ENCODE measurements at places on chromosomes 1 and 21. TPM values are rescaled to one million over a fixed set of nuclear protein-coding genes. Genes with fewer than 3 reads are reported as not detected.

Gene TIE1
- 3.6 TPM for polyA plus RNA-seq

Gene RGS1
- polyA plus RNA-seq, result 6.6 TPM

Gene AKR1A1
- polyA plus RNA-seq, result 195 TPM

Gene OPTC
- not detected for polyA plus RNA-seq

GRCh38 chr1:232853994-232854797, 49.0 kb downstream of the MAP10 start:
- no peaks in the 10 kb centered on the region for H3K4me1 ChIP-seq
- no peaks in the 10 kb centered on the region for H3K36me3 ChIP-seq

GRCh38 chr21:21712748-21713520, 714.7 kb downstream of the NCAM2 start:
- H3K27ac ChIP-seq, result no peak overlapping the region
- no peak overlapping the region for H3K4me3 ChIP-seq
- no peaks in the 10 kb centered on the region for H3K4me1 ChIP-seq
- no peaks in the 10 kb centered on the region for H3K27me3 ChIP-seq

GRCh38 chr1:82979593-82980236, 1019.2 kb downstream of the TTLL7 start:
- no peak overlapping the region for H3K27ac ChIP-seq
- H3K27me3 ChIP-seq, result no peaks in the 10 kb centered on the region
- DNase-seq, result no peak
- H3K36me3 ChIP-seq, result no peaks in the 10 kb centered on the region

DNA sequence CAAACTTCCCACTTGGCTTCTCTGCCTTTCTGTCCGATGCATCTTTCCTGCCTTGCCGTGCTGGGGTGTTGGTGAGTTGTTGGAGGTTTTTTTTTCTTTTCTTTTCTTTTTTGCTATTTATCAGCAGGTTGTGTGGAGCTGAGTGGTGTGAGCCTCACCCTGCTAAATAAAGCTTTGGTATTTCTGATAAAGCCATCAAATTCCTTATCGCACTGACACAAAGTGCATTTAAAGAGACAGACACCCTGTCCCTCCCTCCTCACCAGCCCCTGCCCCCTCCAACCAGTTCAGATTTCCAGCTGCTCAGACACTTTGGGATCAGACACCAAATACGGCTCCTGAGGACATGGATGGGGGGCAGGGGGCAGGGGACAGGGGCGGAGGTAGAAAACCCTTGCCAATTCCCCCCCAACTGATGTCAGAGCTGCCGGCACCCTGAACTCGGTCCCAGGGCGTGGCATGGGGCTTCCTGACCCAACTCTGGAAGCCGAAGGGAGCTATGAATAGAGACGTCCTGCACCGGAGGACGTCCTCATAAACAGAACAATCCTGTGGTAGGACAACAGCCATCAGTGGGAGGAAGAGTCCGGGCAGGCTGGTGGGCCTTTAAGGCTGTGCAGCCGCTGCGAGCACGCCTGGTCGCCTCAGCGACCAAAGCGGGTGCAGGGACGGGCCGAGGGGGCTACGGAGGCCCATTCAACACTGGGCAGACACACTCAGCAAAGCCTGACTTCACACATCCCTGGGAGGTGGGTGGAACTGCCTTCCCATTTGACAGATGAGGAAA, 79.0 kb downstream of the CASZ1 start:
- no peaks in the 10 kb centered on the region for H3K27me3 ChIP-seq
- H3K27ac ChIP-seq, result no peak overlapping the region
- DNase-seq, result no peak
- no peaks in the 10 kb centered on the region for H3K36me3 ChIP-seq
- H3K4me3 ChIP-seq, result no peak overlapping the region

GRCh38 chr21:37767984-37768383, 148.3 kb downstream of the KCNJ6 start:
- H3K36me3 ChIP-seq, result no peaks in the 10 kb centered on the region
- no peak for DNase-seq
- no peak overlapping the region for H3K4me3 ChIP-seq
- H3K27me3 ChIP-seq, result no peaks in the 10 kb centered on the region

- no peak for DNase-seq
- H3K27me3 ChIP-seq, result no peaks in the 10 kb centered on the region
- no peak overlapping the region for H3K27ac ChIP-seq
- H3K4me1 ChIP-seq, result no peaks in the 10 kb centered on the region
These were observed 99.5 kb downstream of the TGFB2 start for GRCh38 chr1:218444588-218444987.

GRCh38 chr1:182149411-182149965, 88.0 kb upstream of the ZNF648 start:
- H3K4me1 ChIP-seq, result no peaks in the 10 kb centered on the region
- no peak for DNase-seq
- H3K27ac ChIP-seq, result peak overlapping the region; percentile 32
- no peaks in the 10 kb centered on the region for H3K27me3 ChIP-seq

GRCh38 chr1:46278807-46279206, 24.6 kb downstream of the LRRC41 start:
- no peak overlapping the region for H3K27ac ChIP-seq
- no peak overlapping the region for H3K4me3 ChIP-seq
- DNase-seq, result no peak
- H3K36me3 ChIP-seq, result peaks cover 39% of the 10 kb centered on the region
- no peaks in the 10 kb centered on the region for H3K27me3 ChIP-seq

DNA sequence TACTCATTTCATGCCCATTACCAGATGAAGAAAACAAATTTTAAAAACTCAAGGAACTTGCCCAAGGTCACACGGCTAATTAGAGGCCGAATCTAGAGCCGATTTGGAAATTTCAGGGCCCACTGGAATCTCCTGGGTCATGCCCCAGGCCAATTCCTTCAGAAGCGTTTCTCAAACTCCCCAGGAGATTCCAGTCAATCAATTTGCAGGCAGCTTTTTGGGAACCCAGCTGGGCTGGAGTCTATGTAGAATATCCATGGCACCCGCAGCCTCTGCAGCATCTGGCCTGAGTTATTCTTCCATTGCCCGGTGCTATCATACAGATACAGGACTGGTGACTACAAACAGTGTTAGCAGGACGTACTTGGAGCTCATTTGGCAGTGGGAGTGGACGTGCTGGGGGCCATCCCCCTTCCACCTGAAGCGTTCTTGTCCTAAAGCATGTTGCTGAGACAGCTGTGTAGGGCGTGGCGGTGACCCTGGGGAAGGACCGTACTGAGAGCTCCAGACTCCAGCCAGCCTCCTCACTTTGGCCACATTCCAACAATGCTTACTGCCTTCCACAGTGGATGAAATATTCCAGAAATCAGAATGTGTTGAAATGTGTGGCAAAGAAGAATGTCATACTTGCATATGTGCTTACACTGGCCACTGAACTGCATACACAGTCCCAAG, 38.3 kb downstream of the ABCG1 start:
- no peak overlapping the region for H3K27ac ChIP-seq
- no peaks in the 10 kb centered on the region for H3K27me3 ChIP-seq
- DNase-seq, result no peak
- no peaks in the 10 kb centered on the region for H3K4me1 ChIP-seq
- H3K4me3 ChIP-seq, result no peak overlapping the region

- no peaks in the 10 kb centered on the region for H3K4me1 ChIP-seq
- H3K36me3 ChIP-seq, result no peaks in the 10 kb centered on the region
- no peak for DNase-seq
These were observed 13.2 kb downstream of the ESRRG start for GRCh38 chr1:216710055-216710454.

DNA sequence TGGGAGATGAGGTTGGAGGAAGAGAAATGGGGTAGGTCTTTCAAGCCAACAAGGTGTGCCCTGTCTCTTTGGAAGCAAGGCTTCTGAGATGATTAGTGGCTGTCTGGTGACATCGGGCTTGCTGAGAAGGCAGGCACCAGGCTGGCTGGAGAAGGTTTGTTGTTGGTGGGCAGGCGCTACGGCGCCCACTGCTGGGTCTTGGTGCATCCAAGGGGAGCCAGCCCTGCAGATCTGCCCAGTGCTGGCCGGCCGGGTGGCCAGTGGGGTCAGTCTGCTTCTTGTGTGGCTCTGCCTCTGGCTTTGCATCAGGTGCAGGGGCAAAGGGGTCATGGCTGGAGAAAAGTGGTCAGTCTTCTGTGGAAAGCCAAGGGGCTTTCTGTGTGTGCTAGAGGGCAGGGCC, 126.2 kb downstream of the TLR5 start:
- no peaks in the 10 kb centered on the region for H3K4me1 ChIP-seq
- H3K27me3 ChIP-seq, result no peaks in the 10 kb centered on the region
- no peaks in the 10 kb centered on the region for H3K36me3 ChIP-seq
- H3K4me3 ChIP-seq, result no peak overlapping the region
- no peak overlapping the region for H3K27ac ChIP-seq

GRCh38 chr1:55578646-55579045, 363.5 kb upstream of the USP24 start:
- no peaks in the 10 kb centered on the region for H3K27me3 ChIP-seq
- no peak overlapping the region for H3K4me3 ChIP-seq
- no peaks in the 10 kb centered on the region for H3K36me3 ChIP-seq
- H3K27ac ChIP-seq, result no peak overlapping the region
- DNase-seq, result no peak

GRCh38 chr1:11535761-11536572, 57.0 kb downstream of the DISP3 start:
- no peaks in the 10 kb centered on the region for H3K27me3 ChIP-seq
- H3K27ac ChIP-seq, result no peak overlapping the region
- H3K4me1 ChIP-seq, result no peaks in the 10 kb centered on the region
- DNase-seq, result no peak
- H3K36me3 ChIP-seq, result no peaks in the 10 kb centered on the region

Data from liver (tissue), 10 donors.